ENCODE measurements at places on chromosomes 7 and 10. TPM values are rescaled to one million over a fixed set of nuclear protein-coding genes. Genes with fewer than 3 reads are reported as not detected.

- no peak for DNase-seq
These were observed 35.7 kb downstream of the ZNF92 start for GRCh38 chr7:65409363-65409762.

DNA sequence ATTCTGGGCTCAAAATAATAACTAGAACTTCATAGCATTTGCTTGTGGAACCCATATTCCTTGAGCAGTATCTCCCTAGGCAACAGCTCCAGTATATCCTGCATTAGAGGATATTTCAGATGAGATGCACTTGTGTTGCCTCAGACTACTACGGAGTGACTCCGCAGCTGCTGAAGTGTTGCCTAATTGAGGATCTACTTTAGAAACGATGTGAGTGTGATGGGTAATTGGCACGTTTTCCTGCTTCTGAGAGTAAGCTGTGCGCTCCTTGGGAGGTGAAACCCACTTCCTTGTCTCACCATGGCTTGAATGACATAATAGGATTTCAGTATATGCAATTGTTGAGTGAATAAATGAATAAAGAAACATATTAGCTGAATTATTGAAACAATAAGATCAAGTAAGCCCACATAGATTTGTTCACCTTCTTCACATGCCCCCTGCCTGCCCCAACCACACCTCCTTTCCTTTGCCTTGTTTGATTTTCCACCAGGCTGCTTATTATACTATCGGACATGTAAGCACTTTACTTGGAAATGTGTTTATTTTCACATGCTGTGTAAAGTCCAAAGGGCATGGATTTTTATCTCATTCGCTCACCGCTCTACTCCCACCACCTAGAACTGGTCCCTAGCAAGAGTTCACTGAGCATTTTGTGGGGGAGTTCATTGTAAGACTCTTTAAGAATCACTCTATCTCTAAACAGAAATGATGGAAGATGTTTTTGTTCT lies 303.8 kb downstream of the KCNMA1 start:
- no peak for DNase-seq

The SLC26A3 gene
- 0.11 TPM for polyA plus RNA-seq

DNA sequence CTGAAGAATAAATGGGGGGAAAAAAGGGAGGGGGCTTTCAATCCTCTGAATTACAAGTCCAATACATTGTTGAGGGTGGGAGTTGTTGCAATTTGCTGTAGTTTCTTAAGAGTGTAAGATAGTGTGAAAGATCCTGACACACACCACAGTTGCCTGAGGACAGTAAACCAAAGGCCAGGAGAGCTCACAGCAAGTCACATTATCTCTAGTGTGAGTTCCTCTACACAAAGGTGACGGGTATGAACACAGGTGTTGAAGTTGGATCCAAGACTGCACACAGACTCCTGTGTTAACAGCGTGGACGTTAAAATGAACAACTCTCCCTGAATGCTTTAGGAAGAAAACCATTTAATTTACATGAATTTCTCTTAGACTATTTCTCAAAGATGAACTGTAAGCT lies 12.0 kb downstream of the LARP4B start:
- DNase-seq: no peak

GRCh38 chr7:80374321-80374720 lies 137.5 kb downstream of the GNAT3 start:
- DNase-seq: no peak

DNA sequence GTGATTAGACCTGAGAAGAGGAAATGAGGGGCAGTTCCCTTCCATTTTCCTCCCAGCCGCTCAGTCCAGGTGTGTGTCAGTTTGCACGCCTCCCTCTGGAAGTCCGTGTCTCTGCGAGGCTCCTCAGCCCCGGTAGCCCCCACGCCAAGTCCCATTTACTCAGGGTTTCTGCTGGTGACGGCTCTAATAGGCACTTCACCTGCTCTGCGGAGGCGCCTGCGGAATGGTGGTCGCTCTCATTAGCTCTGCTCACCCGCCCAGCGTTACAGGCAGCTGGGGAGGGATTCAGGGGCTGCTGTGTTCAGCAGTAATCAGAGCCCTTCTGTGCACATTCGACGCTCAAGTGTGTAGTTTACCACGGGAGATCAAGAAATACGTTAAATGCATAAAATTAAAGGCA lies 179.9 kb downstream of the MGMT start:
- no peak for DNase-seq

DNA sequence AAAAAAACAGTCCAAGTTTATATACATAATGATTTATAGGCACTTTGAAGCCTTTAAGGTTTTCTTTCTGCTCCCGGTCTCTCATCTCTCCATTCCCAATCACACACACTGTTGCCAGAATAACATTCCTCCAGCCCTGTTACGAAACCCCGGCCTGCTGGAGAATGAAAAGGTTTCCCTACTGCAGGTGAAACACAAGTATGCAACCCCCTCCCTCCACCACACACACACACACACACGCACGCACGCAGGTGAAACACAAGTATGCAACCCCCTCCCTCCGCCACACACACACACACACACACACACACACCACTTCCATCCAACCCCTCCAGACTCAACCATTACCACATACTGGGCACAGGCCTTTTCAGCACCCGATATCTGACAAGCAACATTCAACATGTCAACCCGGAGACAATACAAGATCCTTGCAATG lies 87.5 kb downstream of the PARD3 start:
- no peak for DNase-seq

DNA sequence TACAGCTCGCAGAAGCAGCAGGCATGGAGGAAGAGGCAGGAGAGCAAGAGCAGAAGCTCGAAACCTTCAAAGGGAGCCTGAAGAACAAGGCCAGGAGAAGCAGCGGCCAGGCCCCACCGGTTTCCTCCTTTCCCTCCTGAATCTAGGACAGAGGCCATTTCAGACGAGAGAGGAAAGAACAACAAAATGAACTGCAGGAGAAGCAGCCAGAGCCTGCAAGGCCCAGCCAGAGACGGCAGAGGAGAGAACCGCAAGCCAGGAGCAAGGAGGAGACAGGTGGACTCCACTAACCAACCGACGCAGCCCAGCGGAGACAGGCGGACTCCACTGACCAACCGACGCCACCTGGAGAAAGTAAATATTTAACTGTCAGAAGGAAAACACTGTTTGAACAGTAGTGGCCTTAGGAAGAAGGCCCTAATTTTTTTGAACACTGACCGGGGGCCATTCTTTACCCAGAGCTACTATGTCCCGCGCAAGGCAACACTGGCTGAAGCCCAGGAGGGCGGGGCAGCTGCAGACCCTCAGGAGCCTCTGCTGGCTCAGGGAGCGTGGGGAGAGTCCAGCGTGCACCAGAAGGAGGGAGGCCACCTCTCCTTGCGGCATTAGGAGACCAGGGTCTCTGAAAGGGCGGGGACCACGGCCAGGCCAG lies 559.2 kb downstream of the PTPRN2 start:
- no peak for DNase-seq

GRCh38 chr10:89734616-89735015 lies 33.2 kb downstream of the KIF20B start:
- no peak for DNase-seq

The ZNF239 gene
- polyA plus RNA-seq: 3.2 TPM

GRCh38 chr10:60742512-60742911 lies 35.8 kb upstream of the CDK1 start:
- DNase-seq: no peak

GRCh38 chr10:100654782-100655325 lies 90.5 kb upstream of the PAX2 start:
- DNase-seq: no peak

The COL26A1 gene
- 0.41 TPM for polyA plus RNA-seq

DNA sequence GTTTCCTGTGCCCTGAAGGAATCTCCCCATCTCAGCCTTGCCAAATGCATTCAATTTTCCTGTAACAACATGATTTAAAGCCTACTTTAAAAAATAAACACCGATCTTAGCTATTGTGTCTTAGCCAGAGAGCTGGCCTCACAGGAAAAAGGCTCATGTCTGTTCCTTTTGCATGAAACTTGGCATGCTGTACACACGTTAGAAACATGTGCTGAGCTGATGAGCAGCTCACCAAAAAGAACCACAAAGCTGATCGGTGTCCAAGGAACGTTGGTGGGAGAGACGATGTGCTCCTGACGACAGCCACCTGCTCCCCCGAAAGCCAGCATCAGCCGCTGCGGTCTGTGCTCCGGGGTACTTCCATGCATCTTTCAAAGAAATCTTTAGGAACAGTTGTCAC lies 135.9 kb downstream of the ADARB2 start:
- no peak for DNase-seq

- DNase-seq: no peak
These were observed 128.4 kb downstream of the PAXIP1 start for GRCh38 chr7:154874409-154875113.

The PRSS37 gene
- 2.6 TPM for polyA plus RNA-seq

DNA sequence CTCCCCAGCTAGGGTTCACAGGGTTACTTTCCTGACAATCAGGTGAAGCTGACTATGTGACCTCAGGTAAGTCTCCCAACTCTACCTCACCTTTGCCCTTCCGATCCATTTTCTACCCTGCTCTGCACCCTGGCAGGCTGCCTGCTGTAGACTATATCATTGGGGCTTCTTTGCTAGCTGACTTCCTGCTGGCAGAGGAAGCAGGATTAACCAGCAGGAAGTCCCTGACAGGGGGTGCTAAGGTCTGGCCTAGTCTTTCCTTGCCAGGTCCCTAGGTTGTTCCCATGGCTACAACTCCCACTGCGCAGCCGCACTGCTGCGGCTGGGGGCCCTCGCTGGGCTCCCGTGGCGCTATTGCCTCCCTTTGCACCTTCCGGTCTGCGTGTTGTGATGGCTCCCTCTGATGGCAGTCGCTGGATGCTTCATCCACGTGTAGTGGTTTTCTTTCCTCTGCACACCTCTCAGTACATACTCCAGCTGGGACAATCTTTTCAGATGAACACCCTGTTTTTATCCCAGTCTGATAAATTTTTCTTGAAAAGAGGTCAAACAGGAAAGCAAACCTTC lies 365.9 kb downstream of the REEP3 start:
- DNase-seq: no peak

- peak; percentile 88 for DNase-seq
These were observed 53.5 kb downstream of the AOAH start for GRCh38 chr7:36670585-36671431.

DNA sequence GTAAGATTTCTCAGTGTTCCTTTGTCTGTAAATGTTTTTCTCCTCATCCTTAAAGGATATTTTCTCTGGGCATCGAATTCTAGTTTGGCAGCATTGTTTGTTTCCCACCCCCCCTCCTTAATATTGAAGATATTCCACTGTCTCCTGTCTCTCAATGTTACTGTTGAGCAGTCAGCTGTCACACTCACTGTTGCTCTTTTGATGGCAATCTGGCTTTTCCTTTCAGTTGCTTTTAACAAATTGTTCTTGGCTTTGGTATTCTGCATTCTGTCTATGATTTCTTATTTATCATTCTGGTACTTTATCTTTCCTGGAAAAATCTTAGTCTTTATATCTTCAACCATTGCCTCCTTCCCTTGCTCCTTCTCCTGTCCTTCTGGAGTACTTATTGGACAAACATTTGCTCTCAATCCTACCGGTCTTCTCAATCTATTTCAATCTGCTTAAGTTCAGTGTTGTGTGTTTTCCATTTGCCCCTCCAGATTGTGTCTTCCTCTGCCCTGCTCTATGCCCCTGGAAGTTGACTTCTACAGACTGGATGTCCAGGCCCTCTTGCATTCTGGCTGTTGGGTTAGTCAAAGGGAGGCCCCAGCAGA lies 9.3 kb upstream of the GTPBP4 start:
- no peak for DNase-seq

GRCh38 chr10:7027913-7028808 lies 382.7 kb downstream of the SFMBT2 start:
- DNase-seq: no peak

DNA sequence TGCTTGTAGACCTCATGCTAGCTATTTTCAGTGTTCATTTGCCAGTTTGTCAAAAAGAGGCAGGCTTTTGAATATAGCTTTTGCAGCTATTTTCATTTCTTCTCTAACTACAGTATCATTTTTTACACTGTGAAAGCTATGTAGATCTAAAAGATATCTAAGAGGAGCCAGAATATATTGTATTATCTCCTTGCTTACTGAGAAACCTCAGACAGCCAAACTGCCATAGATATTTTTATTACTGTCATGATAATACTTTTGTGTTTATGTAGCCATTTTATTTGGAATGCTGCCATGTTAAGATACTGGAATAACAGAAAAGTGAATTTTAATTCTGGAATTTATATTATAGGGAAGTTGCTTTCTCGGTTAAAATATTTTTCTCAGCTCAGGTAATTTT lies 37.2 kb downstream of the ANKIB1 start:
- no peak for DNase-seq

- no peak for DNase-seq
These were observed 19.2 kb downstream of the TMEM270 start for GRCh38 chr7:73879977-73880681.

The ECD gene
- 13.8 TPM for polyA plus RNA-seq

DNA sequence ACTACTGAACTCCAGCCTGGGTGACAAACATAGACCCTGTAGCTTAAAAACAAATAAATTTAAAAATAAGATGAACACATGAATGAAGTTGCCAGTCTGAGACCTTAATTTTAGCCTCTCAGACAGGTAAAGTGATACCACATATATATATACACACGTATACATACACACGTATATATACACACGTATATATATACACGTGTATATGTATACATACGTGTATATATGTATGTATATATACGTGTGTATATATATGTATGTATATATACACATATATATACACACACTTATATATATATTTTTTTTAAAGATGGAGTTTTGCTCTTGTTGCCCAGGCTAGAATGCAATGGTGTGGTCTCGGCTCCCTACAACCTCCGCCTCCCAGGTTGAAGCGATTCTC lies 62.7 kb downstream of the UBE2H start:
- DNase-seq: no peak

DNA sequence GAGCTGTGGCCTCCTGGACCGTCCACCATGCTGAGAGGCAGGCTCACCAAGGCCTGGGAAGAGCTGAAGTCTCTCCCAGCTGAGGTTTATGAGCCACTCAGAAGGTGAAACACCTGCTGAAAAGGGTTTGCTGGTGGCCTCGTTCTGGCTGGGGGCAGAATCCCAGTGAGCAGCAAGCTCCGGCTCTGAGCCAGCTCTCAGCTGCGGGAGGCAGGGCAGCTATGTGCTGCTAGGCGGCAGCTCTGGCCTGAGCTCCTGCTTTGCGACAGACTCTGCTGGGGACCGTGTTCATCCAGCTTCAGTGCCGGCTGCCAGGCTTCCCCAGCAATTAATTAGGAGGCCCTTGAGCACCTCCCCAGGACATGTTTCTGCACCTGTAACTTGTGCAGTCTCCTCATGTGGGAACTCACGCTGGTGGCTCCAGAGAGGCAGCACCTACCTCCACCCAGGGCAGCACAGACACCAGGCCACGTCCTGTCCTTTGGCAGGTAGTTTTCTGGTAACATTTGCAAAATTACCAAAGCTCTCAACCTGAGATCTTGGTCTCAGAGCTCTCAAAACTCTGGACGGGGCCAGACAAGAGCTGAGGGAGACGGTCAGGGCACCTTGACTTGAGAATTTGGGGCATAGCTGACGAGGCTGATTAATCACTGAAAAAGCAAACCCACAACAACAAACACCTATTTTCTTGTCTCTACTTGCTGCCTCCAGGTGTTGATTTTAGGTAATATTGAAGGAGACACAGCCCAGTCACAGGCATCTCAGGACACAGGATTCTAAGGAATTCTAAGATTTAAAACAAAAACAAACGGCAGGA lies 185.0 kb downstream of the TCERG1L start:
- no peak for DNase-seq

The HECW1 gene
- polyA plus RNA-seq: 0.23 TPM

The EZH2 gene
- polyA plus RNA-seq: 23.4 TPM

GRCh38 chr10:46545861-46546590 lies 10.4 kb downstream of the GPRIN2 start:
- DNase-seq: no peak
